Omental fat pad (tissue), 4 donors: ENCODE measurements at places on chromosomes 1 and 21.

DNA sequence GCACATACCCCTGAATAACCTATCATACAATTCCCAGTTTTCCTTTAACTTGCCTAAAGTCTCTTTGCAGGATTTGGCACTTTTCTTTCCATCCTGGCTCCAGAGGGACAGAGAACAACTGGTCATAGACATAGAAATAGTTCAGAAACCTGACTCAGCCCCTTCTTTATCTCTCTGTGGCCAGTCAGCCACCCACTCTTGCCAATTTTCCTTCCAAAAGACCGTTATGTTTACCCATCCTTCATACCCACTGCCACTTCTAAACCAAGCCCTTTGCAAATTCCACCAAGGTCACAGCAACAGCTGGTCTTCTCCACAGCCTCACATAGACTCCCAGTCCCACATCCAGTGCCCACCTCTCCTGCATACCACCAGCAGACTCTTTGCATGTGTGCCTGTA lies 127.2 kb upstream of the FGGY start:
- DNase-seq, result no peak

DNA sequence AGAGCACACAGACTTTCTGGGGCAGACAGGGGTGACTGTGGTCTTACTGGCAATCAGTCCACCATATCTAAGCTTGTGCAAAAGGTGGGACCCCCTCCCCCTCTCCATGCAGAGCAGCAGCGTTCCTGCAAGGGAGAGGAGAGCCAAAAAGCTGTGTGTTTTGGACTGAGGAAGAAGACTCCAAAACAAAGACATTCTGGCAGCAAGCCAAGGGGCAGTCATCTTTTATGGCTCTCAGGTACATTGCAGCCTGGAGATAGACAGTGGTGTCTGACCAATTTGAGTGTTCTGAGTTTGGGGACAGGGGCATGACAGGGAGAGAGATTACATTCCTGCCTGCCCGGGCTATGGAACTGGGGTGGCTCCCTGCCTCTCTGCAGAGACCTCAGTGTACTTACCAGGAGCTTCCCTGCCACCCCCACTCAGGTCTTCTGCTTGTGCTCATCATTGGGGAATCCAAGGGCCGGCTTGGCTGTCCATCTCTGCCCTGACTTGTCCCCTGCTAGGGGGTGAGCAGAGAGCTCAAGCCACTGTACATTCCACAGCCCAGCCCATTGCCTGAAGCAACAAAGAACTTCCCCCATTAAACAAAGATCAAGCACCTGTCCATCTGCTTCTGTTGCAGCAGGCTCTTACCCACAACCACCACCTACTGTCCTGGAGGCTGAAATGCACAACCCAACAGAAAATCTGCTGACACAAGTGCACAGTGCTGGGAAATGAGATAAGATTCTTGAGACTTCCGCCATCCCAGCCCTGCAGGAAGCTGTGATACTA lies 131.1 kb downstream of the EVI5 start:
- DNase-seq, result no peak

GRCh38 chr1:213738658-213739057 lies 249.1 kb upstream of the PROX1 start:
- no peak for DNase-seq

DNA sequence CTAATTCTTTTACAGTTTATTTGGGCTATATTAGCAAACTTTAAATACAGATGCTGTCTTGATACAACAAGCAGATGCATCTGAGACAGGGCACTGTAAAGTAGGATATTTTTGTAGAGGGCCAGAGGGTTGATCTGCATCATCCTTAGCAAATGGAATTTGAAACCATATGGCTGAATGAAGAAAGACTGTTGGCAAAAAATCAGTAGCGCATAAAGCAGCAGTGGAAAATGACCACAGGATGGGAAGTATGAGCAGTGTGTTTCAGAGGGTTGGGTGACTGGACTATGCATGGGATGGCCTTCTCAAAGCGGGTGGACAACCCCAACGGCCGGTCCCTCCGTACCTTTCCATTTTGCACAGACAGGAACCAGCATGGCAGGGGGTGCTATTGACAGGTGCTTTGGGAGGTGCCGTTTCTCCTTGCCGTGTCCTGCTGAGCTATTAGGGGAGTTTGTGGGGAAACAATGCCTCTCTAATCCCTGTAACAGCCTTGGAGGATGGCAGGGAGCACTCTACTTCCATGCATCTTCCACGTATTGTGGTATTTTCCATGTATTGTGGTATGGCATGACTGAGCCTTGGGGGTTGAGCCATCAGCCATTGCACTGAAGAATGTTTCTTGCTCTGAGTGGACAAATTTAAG lies 5.9 kb downstream of the LRRC8B start:
- DNase-seq, result no peak

- DNase-seq, result no peak
Observed at GRCh38 chr1:216024546-216024945, 398.7 kb downstream of the USH2A start.

- DNase-seq, result no peak
Observed at GRCh38 chr21:46243325-46243724, 14.8 kb upstream of the LSS start.

- no peak for DNase-seq
Observed at GRCh38 chr1:115680730-115681111, 39.0 kb downstream of the VANGL1 start.

DNA sequence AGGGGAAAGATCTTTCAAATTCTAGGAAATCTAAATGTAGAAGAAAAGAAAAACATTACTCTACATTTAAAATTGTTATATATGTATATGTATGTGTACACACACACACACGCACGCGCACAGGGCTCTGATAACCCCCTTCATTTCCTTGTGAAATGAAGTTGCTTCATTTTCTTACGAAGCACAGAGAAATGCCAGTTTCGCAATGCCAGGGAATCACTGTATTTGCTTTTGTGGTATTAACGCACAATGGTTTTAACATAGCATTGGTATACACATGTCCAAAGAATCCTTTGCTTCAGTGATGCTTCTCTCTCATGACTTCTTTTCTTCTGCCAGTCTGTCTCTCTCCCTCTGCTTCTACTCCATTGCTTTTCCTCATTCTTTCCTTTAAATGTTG lies 8.4 kb upstream of the DDAH1 start:
- DNase-seq, result no peak

- no peak for DNase-seq
Observed at GRCh38 chr1:145701306-145701862, 5.8 kb downstream of the PDZK1 start.
